ENCODE measurements at places on chromosomes 12 and 14. TPM values are rescaled to one million over a fixed set of nuclear protein-coding genes. Genes with fewer than 3 reads are reported as not detected.

OLR1 gene
- 4.4 TPM for polyA plus RNA-seq

- DNase-seq = no peak
These were observed 9.4 kb downstream of the ZBTB39 start for GRCh38 chr12:56996793-56997545.

DNA sequence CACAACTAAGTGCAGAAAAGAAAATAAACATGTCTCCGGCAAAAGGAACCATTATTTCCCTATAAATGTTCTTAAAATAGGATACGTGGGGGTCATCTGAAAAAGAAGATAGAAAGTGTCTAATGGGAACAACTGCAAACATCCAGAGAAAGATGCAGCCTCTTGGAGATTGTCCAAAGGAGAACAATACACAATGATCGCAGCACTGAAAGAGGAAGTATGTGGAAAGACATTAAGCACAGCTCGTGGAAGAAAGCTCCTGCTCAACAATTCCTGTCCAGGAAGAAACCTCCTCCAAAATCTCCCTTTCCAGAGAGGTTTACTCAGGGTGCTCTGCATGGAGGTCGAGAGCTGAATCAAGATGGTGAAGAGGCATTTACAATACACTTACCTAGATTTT is 2.5 kb upstream of the LALBA start:
- no peak for DNase-seq

GRCh38 chr12:121630791-121631355 is 4.5 kb downstream of the ORAI1 start:
- DNase-seq = no peak

DNA sequence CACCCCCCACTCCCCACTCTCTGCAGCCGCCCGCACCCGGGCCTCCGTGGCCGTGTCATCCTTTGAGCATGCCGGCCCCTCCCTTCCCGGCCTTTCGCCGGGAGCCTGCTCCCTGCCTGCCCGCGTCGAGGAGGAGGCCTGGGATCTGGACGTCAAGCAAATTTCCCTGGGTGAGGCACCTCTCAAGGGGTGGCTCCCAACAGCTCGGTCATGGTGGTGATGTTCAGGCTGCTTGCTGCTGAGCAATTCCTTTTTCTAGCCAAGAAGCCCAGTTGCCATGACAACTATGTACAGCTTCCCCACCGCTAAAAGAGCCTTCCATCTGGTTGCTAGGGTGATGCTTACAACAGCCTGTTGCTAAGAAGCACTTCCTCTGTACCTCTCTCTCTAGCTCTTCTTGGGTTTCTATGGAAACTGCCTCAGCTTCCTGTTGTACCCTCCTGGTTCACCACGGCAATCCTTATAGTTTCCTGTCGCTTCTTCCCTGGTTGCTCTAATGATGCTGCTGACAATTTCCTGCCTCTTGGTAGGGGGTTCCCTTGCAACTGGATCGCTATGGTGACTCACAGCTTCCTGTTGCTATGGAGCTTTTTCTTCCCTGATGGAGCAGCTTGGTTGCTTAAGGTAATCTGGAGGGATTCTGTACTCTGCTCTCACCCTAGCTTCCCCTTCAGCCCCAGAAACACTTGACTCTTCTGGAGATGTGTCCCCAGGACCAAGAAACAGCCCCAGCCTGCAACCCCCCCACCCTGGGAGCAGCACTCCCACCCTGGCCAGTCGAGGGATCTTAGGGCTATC is 11.0 kb downstream of the ZNF219 start:
- DNase-seq = peak; percentile 66

DNA sequence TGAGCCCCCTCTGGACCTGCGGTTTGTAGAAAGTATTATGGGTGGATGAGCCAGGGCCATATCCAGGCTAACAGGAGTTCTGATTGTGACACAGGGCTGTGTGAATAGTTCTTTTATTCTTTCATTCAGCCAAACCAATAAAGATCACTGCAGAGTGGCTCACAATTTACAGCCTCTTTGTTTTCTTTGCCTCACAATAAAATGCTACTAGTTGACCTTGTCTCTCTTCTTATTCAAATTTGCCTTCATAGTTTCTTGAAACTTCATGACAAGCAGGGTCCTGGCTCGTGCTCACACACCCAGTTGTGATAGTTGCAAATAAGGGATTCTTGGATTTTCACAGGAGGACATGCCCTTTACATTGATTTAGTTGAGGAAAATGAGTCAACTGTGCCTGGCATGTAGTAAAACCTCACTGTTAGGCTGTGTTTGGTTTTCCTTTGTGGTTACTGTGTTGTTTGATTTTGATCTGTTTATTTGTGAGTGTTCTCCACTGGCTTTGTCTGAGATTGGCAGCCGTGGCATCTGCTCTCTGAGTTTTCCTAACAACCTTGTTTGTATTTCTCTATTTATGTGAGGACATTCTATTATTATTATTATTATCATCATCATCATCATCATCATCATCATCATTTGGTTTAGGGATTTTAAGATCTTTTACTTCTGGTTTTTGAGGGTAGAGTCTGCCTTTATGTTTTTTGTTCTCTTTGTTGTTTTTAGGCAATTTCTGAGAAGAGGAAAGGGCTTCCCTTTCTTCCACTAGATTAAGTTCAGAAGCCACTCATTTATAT is 2.7 kb upstream of the KRT6B start:
- DNase-seq = no peak

DNA sequence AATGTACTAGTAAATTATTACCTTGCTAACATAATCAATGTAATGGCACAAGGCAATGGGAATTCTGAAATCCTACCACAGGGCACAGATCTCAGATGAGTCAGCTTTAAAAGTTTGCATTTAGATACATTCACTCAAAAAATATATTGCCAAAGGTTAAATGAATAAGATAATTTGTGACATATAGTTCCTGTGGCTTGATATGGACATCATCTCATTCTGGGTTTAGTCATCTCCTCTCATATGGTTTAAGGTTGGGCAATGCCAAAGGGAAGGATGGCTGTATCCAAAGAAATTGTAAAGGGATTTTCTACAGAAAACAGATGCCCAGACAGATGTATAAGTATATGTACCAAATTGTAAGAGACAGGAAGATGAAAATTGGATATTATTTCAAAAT is 1065.0 kb downstream of the LRFN5 start:
- DNase-seq = no peak
